ENCODE measurements at places on chromosomes 5 and 9. TPM values are rescaled to one million over a fixed set of nuclear protein-coding genes. Genes with fewer than 3 reads are reported as not detected.

DNA sequence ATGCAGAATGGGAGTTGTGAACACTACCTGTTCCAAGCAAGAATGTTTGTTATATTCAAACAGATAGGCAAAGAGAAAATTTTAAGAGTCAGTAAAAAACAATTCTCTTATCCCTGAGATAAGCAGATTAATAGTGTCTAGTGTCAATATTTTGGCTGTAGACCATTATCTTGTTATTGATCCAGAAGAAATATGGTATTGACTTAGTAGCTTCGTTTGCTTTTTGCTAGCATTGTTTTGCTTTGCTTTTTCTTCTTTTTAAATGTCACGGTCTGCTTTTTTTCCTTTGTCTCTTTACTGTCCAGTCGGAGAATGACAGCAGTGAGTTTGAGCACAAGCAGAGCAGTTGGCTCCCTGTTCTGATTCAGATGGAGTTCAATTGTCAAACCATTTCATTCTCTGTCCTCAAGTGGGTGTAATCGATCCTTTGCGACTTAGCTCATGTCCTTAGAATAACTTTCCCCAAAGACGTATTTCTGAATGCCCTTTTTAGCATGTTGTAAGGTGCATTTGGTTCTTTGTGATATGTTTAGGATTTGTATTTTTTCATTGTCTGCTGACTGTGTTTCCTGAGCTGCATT lies 29.3 kb downstream of the FUBP3 start:
- peaks cover 16% of the 10 kb centered on the region for H3K36me3 ChIP-seq
- H3K27me3 ChIP-seq = no peaks in the 10 kb centered on the region
- H3K4me1 ChIP-seq = no peaks in the 10 kb centered on the region
- DNase-seq = no peak

DNA sequence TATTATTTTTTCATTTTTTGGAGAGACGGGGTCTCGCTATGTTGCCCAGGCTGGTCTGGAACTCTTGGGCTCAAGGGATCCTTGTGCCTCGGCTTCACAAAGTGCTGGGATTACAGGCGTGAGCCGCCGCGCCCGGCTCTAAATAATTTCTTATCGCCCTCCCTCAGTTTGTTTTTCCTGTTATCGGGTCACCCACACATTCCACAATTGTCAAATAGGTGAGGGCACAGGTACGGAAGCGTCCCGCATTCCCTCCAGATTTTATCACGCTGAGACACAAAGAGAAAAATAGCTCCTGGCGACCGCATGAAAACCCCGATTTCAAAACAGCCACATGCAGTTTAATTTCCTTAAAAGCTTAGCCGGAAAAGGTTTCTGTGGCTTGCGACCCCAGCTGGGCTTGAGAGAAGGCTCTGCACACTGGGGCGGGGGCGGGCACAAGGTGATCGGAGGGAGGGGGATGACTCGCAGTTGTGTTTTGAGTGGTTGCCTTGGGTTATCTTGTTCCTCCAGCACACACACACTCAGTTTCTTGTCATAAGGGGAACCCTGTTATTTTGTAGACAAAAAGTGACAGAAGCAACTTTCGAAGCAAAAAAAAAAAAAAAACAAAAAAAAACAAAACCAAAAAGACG lies 717 bp upstream of the IQGAP2 start:
- H3K4me3 ChIP-seq = peak overlapping the region; percentile 57
- peaks cover 6% of the 10 kb centered on the region for H3K4me1 ChIP-seq
- no peak for DNase-seq
- H3K36me3 ChIP-seq = no peaks in the 10 kb centered on the region
- no peaks in the 10 kb centered on the region for H3K27me3 ChIP-seq

GRCh38 chr9:110951805-110952539 lies 86.3 kb downstream of the LPAR1 start:
- H3K27me3 ChIP-seq = no peaks in the 10 kb centered on the region
- H3K36me3 ChIP-seq = no peaks in the 10 kb centered on the region
- no peak overlapping the region for H3K4me3 ChIP-seq
- DNase-seq = no peak

GRCh38 chr9:61665330-61665751 lies 475.5 kb downstream of the SPATA31A7 start:
- DNase-seq = no peak
- H3K27ac ChIP-seq = no peak overlapping the region
- H3K27me3 ChIP-seq = peaks cover 1% of the 10 kb centered on the region
- H3K4me1 ChIP-seq = no peaks in the 10 kb centered on the region

DNA sequence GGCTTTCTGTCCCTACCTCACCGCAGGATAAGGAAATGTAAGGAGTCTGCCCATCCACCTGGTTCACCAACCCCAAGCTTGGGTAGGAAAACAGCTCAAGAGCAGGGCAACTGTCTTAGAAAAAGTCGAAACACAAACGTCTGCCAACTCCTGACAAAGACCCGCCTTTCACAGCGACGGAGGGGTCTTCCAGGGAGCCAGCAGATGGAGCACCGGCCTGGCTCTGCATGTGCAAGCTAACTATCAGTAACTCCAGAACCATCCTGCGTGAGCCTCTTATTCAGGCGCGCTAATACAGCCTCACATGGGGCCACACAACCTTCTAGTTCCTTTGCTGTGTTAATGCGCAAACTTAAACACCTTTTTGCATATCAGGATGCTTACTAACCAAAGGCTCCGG lies 26.9 kb downstream of the CAMSAP1 start:
- DNase-seq = no peak
- no peaks in the 10 kb centered on the region for H3K27me3 ChIP-seq
- H3K4me3 ChIP-seq = no peak overlapping the region

DNA sequence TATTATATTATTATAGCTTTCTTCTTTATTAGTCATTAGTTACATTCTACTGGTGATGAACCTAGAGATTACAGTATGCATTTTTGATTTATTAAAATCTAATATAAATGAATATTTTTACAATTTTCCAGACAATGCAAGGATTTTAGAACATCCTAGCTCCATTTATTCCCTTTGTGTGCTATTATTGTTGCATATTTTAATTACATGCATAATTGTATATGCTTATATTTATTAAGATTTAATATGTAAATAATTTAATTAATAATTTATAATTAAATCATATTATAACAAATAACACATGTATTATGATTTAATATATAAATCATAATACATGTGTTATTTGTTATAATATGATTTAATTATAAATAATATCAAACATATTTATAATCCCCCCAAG lies 23.4 kb upstream of the MACROH2A1 start:
- H3K27me3 ChIP-seq = no peaks in the 10 kb centered on the region
- no peak for DNase-seq
- H3K36me3 ChIP-seq = no peaks in the 10 kb centered on the region

GRCh38 chr5:169811680-169812079 lies 168.6 kb downstream of the INSYN2B start:
- no peaks in the 10 kb centered on the region for H3K36me3 ChIP-seq
- peaks cover 2% of the 10 kb centered on the region for H3K4me1 ChIP-seq
- H3K27ac ChIP-seq = no peak overlapping the region
- H3K4me3 ChIP-seq = no peak overlapping the region
- DNase-seq = no peak
- H3K27me3 ChIP-seq = no peaks in the 10 kb centered on the region

DNA sequence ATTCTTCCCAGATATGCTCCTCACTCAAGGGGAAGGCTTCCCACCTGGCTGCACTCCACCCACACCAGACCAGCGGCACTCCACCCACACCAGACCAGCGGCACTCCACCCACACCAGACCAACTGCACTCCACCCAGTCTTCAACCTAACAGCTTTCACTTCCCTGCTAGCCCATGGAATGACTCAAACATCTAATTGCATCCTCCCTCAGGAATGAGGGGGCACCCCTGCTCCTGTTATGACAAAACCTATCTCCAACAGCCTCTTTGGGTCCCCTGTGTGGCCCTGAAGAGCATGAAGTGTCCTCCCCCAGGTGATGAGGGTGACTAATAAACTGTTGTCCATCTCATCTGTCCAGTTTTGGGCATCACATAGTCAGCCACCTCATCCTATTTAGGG lies 556.6 kb upstream of the TUSC1 start:
- DNase-seq = no peak
- no peak overlapping the region for H3K27ac ChIP-seq
- no peaks in the 10 kb centered on the region for H3K36me3 ChIP-seq
- no peaks in the 10 kb centered on the region for H3K4me1 ChIP-seq
- no peaks in the 10 kb centered on the region for H3K27me3 ChIP-seq

GRCh38 chr9:136013524-136014034 lies 52.4 kb upstream of the UBAC1 start:
- H3K36me3 ChIP-seq = no peaks in the 10 kb centered on the region
- H3K27me3 ChIP-seq = no peaks in the 10 kb centered on the region
- peaks cover 16% of the 10 kb centered on the region for H3K4me1 ChIP-seq
- no peak overlapping the region for H3K27ac ChIP-seq
- DNase-seq = no peak

DNA sequence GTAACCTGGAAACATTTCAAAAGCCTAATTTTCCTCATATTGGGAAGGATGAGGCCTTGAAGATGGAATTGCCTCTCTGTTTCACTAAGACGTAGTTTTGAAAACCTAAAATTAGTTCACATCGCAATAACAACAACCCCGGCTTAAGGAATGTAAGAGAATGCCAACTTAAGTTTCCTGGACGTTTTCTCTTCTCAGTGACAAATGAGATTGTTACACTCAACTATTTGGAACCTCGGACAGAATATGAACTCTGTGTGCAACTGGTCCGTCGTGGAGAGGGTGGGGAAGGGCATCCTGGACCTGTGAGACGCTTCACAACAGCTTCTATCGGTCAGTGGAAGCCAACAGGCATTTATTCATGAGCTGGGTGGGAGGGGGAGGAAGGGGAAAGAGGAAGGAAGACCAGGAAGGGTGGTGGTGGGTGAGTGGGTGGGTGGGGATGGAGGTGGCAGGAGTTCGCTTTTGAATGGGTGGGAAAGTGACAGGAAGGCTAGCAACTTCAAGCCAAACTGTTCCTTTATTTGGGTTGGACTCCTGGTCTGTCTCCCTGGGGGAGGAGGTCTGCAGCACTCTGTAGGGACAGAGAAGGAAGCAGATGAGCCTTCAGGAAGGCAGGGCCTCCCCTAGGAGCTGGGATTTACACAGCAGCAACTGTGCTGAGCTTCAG lies 83.4 kb downstream of the TEK start:
- no peak for DNase-seq
- no peak overlapping the region for H3K4me3 ChIP-seq
- H3K27me3 ChIP-seq = no peaks in the 10 kb centered on the region
- no peaks in the 10 kb centered on the region for H3K4me1 ChIP-seq

DNA sequence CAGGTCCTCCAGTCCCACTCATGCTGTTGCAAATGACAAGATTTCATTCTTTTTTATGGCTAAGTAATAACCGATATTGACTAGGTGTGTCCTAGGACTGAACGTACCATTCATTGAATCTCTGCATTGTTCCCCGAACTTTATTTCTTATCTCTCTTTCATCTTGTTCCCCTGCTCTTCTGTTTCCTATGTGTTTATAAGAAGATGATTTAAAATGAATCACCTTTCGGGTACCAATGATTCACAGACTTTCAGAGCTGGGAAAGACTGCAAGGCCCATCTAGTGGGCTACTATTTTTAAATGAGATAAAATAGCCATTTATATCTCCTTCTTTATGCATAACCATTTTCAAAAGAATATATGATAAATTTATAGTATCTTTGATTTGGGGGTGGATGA lies 133.0 kb downstream of the CDH18 start:
- no peaks in the 10 kb centered on the region for H3K36me3 ChIP-seq
- DNase-seq = no peak
- H3K27ac ChIP-seq = no peak overlapping the region
- H3K4me3 ChIP-seq = no peak overlapping the region

DNA sequence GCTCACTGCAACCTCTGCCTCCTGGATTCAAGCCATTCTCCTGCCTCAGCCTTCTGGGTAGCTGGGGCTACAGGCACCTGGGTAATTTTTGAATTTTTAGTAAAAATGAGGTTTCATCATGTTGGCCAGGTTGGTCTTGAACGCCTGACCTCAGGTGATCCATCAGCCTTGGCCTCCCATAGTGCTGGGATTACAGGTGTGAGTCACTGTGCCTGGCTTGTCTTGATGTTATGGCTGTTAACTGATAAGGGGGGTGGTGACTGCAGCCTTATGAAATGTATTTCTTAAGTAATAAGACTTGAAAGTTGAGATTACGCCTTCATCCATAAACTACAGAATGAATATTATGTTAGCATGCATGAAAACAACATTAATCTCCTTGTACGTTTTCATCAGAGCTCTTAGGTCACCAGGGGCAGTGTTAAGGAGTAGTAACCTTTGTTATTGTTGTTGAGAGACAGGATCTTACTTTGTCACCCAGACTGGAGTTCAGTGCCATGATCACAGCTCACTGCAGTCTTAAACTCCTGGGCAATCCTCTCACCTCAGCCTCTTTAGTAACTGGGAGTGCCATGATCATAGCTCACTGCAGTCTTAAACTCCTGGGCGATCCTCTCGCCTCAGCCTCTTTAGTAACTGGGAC lies 148.3 kb downstream of the ATP10B start:
- no peak for DNase-seq
- no peaks in the 10 kb centered on the region for H3K36me3 ChIP-seq
- H3K27ac ChIP-seq = no peak overlapping the region
- H3K27me3 ChIP-seq = no peaks in the 10 kb centered on the region
- H3K4me3 ChIP-seq = no peak overlapping the region

GRCh38 chr5:32522429-32523143 lies 62.8 kb upstream of the SUB1 start:
- no peak for DNase-seq
- H3K27me3 ChIP-seq = no peaks in the 10 kb centered on the region
- no peak overlapping the region for H3K27ac ChIP-seq
- H3K4me3 ChIP-seq = no peak overlapping the region
- no peaks in the 10 kb centered on the region for H3K36me3 ChIP-seq

GRCh38 chr5:76849419-76850291 lies at the start of gene S100Z:
Gene S100Z, plus strand, starts transcription at chr5:76850014. Its CDS starts 25,346 bp downstream, at chr5:76875360.
- H3K4me3 ChIP-seq = no peak within 1 kb of the TSS
- no peak for DNase-seq
- H3K36me3 ChIP-seq = no peaks in the 10 kb centered on the region
- no peaks in the 10 kb centered on the region for H3K4me1 ChIP-seq
- H3K27me3 ChIP-seq = no peaks in the 10 kb centered on the region

- DNase-seq = no peak
- H3K4me1 ChIP-seq = no peaks in the 10 kb centered on the region
- H3K36me3 ChIP-seq = no peaks in the 10 kb centered on the region
- H3K4me3 ChIP-seq = no peak overlapping the region
- H3K27ac ChIP-seq = no peak overlapping the region
- no peaks in the 10 kb centered on the region for H3K27me3 ChIP-seq
These were observed 45.3 kb upstream of the OSMR start for GRCh38 chr5:38800515-38800914.

DNA sequence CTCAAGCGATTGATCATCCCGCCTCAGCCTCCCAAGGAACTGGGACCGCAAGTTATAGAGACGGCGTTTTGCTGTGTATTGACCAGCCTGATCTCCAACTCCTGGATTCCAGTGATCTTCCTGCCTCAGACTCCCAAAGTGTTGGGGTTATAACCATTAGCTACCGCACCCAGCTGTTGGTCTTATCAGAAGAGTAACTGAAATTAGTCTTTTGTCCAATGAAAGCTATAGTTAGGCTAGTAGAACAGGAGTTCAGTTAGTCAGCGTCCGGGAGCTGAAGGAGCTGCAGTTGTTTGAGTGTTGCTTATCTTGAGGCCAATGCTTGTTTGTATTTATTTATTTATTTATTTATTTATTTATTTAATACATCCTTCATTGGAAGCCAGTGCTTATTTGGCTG lies 3.2 kb upstream of the MIGA2 start:
- H3K36me3 ChIP-seq = no peaks in the 10 kb centered on the region
- DNase-seq = no peak
- no peak overlapping the region for H3K27ac ChIP-seq
- no peak overlapping the region for H3K4me3 ChIP-seq
- H3K27me3 ChIP-seq = no peaks in the 10 kb centered on the region
- peaks cover 6% of the 10 kb centered on the region for H3K4me1 ChIP-seq

GRCh38 chr9:120892748-120893610 lies 16.0 kb upstream of the PHF19 start:
- no peak overlapping the region for H3K27ac ChIP-seq
- no peak overlapping the region for H3K4me3 ChIP-seq
- H3K4me1 ChIP-seq = no peaks in the 10 kb centered on the region

Gene VCAN
- 146 TPM for polyA plus RNA-seq

Gene OCLN
- 27.9 TPM for polyA plus RNA-seq

Gene CDO1
- 47.1 TPM for polyA plus RNA-seq

Gene SELENOP
- polyA plus RNA-seq = 5.5 TPM

Gene TBC1D9B
- polyA plus RNA-seq = 33.6 TPM

Data from H1 (cell line).